Left lung (tissue), 14 donors: ENCODE measurements at places on chromosomes 1 and 21. TPM values are rescaled to one million over a fixed set of nuclear protein-coding genes. Genes with fewer than 3 reads are reported as not detected.

- H3K27ac ChIP-seq: no peak overlapping the region
- no peak for DNase-seq
- H3K27me3 ChIP-seq: no peaks in the 10 kb centered on the region
- H3K4me3 ChIP-seq: no peak overlapping the region
- peaks cover 15% of the 10 kb centered on the region for H3K4me1 ChIP-seq
Measured at GRCh38 chr1:168531615-168532345, 12.0 kb downstream of the XCL2 start.

DNA sequence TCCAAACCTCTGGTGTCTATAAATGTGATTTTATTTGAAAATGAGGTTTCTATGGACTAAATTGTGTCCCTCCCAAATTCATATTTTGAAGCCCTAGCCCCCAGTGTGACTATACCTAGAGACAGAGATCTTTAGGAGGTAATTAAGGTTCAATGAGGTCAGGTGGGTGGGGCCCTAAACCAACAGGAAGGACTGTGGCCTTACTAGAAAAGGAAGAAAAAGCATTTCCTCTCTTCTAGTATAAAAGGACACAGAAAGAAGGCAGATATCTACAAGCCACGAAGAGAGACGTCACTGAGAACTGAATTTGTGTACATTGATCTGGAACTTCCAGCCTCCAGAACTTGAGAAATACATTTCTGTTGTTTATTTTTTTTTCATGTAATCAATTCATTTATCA, 123.1 kb upstream of the RUNX1 start:
- no peak overlapping the region for H3K4me3 ChIP-seq
- H3K27me3 ChIP-seq: no peaks in the 10 kb centered on the region
- H3K27ac ChIP-seq: no peak overlapping the region
- H3K36me3 ChIP-seq: no peaks in the 10 kb centered on the region
- no peaks in the 10 kb centered on the region for H3K4me1 ChIP-seq

- H3K27ac ChIP-seq: no peak overlapping the region
- no peaks in the 10 kb centered on the region for H3K27me3 ChIP-seq
- no peaks in the 10 kb centered on the region for H3K4me1 ChIP-seq
- no peak overlapping the region for H3K4me3 ChIP-seq
- H3K36me3 ChIP-seq: no peaks in the 10 kb centered on the region
- no peak for DNase-seq
Measured at GRCh38 chr1:150961756-150962155, 12.9 kb downstream of the CERS2 start.

DNA sequence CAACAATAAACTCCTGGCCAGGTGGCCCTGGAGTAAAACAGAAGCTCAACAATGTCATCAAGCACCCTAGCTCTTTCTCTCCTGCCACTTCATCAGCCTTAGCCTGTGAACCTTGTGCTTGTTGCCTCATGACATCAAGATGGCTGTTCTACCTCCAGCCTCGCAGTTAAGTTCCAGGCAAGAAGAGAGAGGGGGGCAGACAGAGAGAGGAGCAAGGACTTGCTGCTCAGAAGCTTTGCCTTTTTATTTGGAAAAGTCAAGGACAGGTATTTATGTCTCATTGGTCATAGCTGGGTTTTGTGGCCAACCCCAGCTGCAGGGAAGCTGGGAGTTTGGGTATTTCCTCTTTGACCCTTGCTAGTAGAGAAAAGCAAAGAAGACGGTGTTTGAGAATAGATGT, 60.3 kb upstream of the GADD45A start:
- no peak overlapping the region for H3K4me3 ChIP-seq
- DNase-seq: no peak
- H3K4me1 ChIP-seq: no peaks in the 10 kb centered on the region
- H3K27ac ChIP-seq: no peak overlapping the region
- no peaks in the 10 kb centered on the region for H3K36me3 ChIP-seq

- H3K4me3 ChIP-seq: no peak overlapping the region
- no peaks in the 10 kb centered on the region for H3K36me3 ChIP-seq
- DNase-seq: no peak
- no peaks in the 10 kb centered on the region for H3K4me1 ChIP-seq
Measured at GRCh38 chr1:235588916-235589515, 60.6 kb downstream of the GNG4 start.

GRCh38 chr1:18384059-18384458, 96.7 kb upstream of the KLHDC7A start:
- H3K27me3 ChIP-seq: peaks cover 28% of the 10 kb centered on the region
- H3K27ac ChIP-seq: no peak overlapping the region
- H3K4me3 ChIP-seq: no peak overlapping the region

GRCh38 chr1:244138399-244138798, 87.3 kb downstream of the ZBTB18 start:
- H3K27ac ChIP-seq: peak overlapping the region; percentile 43
- H3K4me3 ChIP-seq: no peak overlapping the region
- H3K4me1 ChIP-seq: no peaks in the 10 kb centered on the region
- no peaks in the 10 kb centered on the region for H3K27me3 ChIP-seq
- no peak for DNase-seq

The BLZF1 gene
- 26.8 TPM for total RNA-seq

GRCh38 chr1:10848109-10848684, 51.8 kb upstream of the CASZ1 start:
- no peak overlapping the region for H3K4me3 ChIP-seq
- H3K27ac ChIP-seq: no peak overlapping the region
- H3K36me3 ChIP-seq: no peaks in the 10 kb centered on the region
- H3K27me3 ChIP-seq: no peaks in the 10 kb centered on the region
- peak; percentile 25 for DNase-seq
- no peaks in the 10 kb centered on the region for H3K4me1 ChIP-seq

DNA sequence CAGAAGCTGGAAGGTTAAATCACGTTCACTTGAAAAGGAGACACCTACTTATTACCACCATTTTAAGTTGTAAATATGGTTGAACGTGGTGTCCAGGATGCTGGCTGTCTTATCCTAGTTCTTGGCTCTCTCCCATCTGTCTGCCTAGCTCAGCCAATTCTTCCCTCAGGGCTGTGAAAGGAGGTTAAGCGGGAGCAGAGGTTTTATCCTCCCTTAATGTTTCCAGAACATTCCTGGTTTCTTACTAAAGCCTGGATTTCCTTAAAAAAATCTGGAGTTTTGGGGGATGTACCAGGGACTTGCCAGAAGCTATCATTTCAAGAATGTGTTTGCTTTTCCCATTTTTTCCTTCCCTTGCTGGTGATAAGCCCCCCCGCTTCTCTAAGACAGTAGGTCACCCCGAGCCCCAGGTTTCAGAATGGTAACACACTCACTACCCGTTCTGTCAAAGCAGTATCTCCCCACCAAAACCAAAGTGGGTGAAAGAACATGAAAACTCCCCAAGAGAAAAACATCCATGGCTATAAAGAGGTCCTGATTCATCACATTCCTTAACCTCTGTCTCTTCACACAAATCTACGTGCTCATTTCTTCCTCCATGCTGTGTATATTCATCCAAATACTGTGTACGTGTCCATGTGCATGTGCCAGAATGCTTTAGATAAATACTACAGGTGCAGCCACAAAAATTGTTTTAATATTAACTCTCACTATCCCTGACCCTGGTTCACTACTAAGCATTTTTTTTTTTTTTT, 114.7 kb downstream of the MAP3K21 start:
- no peaks in the 10 kb centered on the region for H3K4me1 ChIP-seq
- no peaks in the 10 kb centered on the region for H3K36me3 ChIP-seq
- no peak overlapping the region for H3K4me3 ChIP-seq
- DNase-seq: no peak
- H3K27me3 ChIP-seq: peaks cover 15% of the 10 kb centered on the region

DNA sequence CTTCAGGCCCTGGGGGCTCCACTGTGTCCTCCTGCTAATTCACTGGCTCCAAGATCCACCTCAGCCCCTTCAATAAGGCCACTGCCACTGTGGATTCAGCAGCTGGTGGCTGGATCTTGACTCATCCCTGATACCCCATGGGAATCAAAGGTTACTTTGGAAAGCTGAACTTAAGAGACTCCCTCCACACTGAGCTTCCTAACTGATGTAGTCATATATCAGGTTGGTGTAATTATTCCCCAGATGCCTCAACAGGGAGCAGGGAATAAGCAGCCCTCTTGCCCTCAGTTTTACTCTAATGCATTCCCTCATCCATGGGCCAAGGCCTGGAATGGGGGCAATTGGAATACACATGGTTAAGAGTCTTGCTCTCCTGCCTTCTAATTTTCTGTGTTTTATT, 164.6 kb downstream of the FASLG start:
- H3K27me3 ChIP-seq: no peaks in the 10 kb centered on the region
- peak; percentile 12 for DNase-seq
- peaks cover 53% of the 10 kb centered on the region for H3K4me1 ChIP-seq
- H3K36me3 ChIP-seq: no peaks in the 10 kb centered on the region
- H3K27ac ChIP-seq: no peak overlapping the region

The CA6 gene
- total RNA-seq: not detected

DNA sequence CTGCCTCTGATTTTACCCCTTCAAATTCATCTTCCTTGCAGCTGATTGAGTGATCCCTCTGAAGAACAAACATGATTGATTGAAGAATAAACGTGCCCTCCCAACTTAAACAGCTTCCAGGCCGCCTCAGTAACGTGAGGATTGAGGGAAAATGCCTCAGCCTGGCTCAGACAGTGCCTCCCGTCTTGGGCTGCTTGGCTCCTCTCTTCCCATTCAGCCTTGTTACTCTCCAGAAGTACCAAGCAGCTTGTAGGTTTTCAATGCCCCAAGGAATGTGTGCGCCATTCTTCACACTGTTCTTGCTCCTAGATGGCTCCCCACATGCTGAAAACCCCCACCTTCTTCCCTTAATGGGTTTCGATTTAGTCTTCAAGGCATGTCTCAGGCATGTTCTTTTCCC, 51.8 kb downstream of the ST6GALNAC5 start:
- no peaks in the 10 kb centered on the region for H3K4me1 ChIP-seq
- no peaks in the 10 kb centered on the region for H3K36me3 ChIP-seq
- no peaks in the 10 kb centered on the region for H3K27me3 ChIP-seq
- no peak for DNase-seq
- H3K27ac ChIP-seq: no peak overlapping the region

- no peaks in the 10 kb centered on the region for H3K27me3 ChIP-seq
- H3K4me1 ChIP-seq: no peaks in the 10 kb centered on the region
- no peak overlapping the region for H3K4me3 ChIP-seq
- H3K27ac ChIP-seq: no peak overlapping the region
Measured at GRCh38 chr1:172148213-172148612, 272.3 kb upstream of the C1orf105 start.

The TMEM82 gene
- not detected for total RNA-seq

DNA sequence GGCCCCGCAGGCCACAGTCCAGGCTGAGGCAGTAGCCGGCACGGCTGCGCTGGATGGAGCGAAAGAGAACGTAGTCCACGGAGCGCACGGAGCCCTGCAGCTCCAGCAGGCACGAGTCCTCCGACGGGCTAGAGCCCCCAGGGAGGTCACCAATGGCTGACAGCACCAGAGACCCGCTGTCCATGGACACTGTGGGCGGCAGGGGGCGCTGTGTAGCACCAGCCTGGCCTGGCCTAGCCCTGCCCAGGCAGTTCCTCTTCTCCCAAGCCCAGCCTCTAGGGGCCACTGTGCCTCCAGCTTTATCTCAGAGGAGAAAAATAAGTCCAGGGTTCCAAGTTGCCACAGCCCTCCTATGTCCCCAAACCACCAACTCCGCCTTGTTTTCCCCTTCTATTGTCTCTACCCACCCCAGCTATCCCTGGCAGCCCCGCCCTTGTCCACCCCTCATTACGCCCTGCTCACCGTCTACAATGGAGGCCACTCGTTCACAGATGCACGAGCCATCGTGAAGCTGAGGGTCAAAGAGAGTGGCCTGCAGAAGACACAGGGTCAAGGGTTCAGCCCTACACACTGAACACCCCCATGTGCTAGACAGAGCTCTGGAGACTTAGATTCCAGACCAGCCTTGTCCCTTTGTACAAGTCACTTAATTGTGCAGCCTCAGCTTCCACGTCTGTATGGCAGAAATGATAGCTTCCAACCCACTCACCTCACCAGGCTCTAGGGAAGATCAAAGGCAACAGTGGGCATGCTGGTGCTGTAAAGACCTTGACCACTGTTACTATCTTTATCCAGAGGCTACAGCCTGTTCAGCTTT, 4.4 kb downstream of the ENTREP3 start:
- peak; percentile 99 for DNase-seq
- peak overlapping the region; percentile 26 for H3K4me3 ChIP-seq
- H3K4me1 ChIP-seq: peaks cover 21% of the 10 kb centered on the region

DNA sequence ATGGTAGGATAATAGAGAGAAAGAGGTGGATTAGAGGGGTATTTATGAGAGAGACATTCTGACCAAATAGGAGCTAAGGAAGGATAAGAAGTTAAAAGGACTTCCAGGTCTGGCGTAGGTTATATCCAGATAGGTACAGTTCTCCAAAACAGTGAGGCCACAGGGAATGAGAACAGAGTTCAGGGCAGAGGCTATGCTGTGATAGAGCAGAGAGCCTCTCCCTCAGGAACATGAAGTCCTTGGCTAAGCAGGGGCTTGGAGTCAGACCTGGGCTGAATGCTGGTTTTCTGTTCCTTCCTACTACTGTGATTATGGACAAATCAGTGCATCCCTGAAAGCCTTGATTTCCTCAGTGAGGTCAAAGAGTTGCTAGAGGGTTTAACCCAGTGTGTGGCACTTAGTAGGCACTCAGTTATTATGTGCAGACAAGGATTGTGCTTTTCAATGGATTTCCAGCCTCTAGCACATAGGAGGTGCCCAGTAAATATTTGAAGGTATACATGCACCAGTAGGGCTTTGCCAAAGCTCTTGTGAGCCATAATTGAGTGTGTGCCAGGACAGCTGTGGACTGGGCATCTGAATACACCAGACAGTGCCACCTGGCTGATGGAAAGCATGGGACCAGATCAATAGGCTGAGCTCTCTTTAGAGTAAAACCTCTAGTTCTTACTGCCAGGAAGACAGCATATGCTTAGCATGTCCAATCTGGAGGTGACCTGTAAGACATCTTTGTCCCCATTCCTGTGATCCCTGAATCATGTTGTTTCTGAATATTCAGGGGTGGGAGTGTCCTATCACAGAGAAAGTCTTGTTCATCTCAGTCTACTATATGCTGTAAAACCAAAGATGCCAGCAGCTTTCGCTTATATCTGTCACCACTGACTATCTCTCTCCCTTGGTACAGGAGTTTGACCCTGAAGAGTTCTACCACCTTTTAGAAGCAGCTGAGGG, 111.1 kb downstream of the PIK3R3 start:
- no peaks in the 10 kb centered on the region for H3K4me1 ChIP-seq
- H3K36me3 ChIP-seq: no peaks in the 10 kb centered on the region
- no peak for DNase-seq
- H3K27me3 ChIP-seq: no peaks in the 10 kb centered on the region
